IMR-90 (cell line): ENCODE measurements at places on chromosomes 1 and 21. TPM values are rescaled to one million over a fixed set of nuclear protein-coding genes. Genes with fewer than 3 reads are reported as not detected.
A peak's percentile ranks its signal among the peaks of the same experiment; 100 is the strongest.

The ZNF670 gene
- polyA plus RNA-seq, result 1.2 and 1.8 TPM in 2 replicates

The ERICH3 gene
- not detected in 2 replicates for polyA plus RNA-seq

The PRDM16 gene
- 0.02 and 0.06 TPM in 2 replicates for polyA plus RNA-seq

The XCL2 gene
- polyA plus RNA-seq, result not detected in 2 replicates

The C1orf167 gene
- 0.15 and 0.27 TPM in 2 replicates for polyA plus RNA-seq

- DNase-seq, result no peak
Measured at GRCh38 chr1:94304553-94304952, 67.2 kb upstream of the ARHGAP29 start.

- peak; percentile 37 for DNase-seq
Measured at GRCh38 chr1:54810153-54810942, 9.2 kb upstream of the TTC22 start.

GRCh38 chr1:217026531-217026930 is 303.3 kb upstream of the ESRRG start:
- peak; percentile 26 for DNase-seq

- peak; percentile 35 for DNase-seq
Measured at GRCh38 chr1:181033128-181033798, 520 bp upstream of the MR1 start.

- DNase-seq, result peak; percentile 55
Measured at GRCh38 chr1:235532360-235532759, 28.1 kb upstream of the B3GALNT2 start.
